ENCODE measurements at places on chromosomes 1 and 21.

DNA sequence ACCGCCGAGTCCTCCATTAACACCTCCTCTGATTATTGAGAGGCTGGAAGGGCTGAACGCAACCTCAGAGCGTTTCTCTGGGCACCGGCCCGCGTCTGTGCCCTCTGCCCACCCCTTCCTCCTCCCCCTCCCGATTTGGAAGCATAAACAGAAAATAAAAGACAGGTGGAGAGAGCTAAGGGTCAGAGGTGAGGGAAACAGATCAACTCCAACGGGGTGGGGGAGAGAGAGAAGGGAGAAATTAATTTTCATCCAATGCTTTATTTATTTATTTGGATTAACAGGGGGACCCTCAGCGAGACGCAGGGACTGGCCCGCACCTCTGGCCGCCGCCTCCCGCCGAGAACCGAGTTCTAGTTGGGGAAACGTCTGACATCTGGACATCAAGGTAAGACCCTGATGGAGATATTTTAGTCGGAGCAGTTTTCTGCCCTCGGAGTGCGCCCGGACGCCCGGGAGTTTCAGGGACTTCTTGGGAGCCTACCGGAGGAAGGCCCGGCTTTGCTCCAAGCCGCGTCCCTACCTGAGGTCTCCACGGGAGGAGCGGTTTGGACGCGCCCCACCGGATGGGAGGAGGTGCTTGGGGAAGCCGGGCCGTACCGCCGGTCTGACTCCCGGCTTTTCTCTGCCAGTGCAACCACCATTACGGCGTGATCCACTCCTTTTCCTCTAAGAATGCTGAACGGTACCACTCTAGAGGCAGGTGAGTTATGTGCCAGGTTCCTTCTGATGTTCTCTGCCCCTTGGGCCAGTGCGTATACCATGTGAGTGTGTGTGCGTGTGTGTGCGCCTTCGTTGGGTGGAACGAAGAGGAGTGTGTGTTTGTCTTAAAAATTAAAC, 5.1 kb upstream of the LHX9 start:
- DNase-seq: no peak

GRCh38 chr1:190049314-190049713, 428.4 kb downstream of the BRINP3 start:
- DNase-seq: no peak

DNA sequence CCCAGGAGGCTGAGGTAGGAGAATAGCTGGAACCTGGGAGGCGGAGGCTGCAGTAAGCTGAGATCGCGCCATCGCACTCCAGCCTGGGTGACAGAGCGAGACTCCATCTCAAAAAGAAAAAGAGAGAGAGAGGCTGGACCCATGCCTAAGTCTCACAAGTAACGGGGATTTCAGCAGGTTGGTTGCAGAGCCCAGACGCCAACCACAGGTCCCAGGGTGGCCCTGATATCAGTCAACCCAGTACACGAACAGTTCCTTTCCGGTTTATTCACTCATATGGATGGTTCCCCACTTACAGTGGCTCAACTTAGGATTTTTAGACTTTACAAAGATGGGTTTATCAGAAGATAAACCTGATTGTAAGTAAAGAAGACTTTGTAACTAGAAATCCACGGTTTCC, 40.9 kb downstream of the CLSTN1 start:
- no peak for DNase-seq

DNA sequence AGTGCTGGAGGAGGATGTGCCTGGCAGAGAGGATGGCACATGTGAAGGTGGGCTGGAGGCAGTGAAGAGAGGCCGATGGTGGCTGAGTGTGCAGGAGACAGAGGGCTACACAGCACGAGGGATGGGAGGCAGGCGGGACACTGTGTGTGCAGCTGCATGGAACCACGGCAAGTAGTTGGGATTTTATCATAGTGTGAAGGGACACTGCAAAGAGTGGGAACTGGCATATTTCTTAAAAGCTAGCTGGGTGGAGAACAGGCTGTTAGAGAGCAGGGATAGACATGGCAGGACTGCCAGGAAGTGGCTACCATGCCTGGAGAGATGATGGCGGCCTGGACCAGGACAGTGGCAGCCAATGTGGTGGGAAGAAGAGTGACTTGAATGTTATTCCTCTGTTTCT, 102.4 kb upstream of the TLR5 start:
- DNase-seq: no peak
